Cerebellum (tissue), 4 donors: ENCODE measurements at places on chromosomes 6 and 20. TPM values are rescaled to one million over a fixed set of nuclear protein-coding genes. Genes with fewer than 3 reads are reported as not detected.

GRCh38 chr20:32462900-32463641 lies 104.9 kb downstream of the ASXL1 start:
- no peak for DNase-seq

GRCh38 chr6:19472153-19472552 lies 365.0 kb upstream of the ID4 start:
- DNase-seq = no peak

DNA sequence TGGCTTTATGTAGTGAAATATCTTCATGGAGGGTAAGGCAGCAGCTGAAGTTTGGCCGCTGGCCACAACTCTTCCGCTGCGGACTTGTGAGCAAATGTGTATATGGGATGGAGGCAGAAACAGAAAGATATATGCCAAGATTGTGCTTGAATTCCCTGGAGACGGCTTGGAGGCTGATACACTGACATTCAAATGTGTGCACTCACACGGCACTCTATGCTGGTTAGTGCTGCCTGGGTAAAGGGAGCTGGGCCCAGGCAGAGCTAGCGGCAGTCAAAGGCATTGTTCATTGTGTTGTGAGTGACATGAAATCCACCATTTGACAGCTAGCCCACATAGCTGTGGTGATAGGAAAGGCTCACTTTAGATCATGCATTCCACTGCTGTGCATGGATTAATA lies 202.7 kb downstream of the CLIC5 start:
- no peak for DNase-seq

DNA sequence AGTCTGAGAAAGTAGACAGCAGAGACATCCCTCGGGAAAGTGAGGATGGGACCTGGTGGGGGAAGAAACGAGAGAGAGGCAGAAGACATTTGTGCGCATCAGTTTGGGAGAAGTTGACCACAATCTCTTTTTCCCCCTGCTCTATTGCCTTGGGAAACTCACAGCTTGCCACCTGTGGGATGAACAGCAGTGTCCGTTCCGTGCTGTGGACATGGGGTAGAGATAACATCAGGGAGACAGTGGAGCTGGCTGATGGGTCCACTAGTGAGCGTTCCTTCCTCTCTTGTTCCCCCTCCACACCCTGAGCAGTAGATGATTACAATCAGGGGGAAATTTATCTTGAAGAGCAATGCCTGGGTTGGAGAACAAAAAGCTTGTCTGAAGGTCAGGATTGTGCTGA lies 21.8 kb upstream of the RNF182 start:
- no peak for DNase-seq

DNA sequence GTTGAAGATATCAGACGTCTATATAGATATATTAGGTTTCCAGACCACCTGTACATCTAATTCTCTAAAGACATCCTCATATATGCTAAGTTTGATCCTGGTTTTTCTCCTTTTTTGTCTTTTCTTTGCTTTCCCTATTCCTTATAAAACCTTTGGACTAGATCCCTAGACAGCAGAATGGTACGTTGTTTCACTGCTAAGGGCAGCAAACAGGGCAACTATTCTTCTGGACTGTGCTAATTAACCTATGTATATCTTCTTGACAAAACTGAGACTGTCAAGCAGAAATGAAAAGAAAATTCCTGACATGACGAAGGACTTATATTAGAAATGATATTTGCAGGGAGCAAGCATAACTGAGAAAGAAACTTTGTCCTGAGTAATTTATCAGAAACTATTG lies 19.1 kb downstream of the ME1 start:
- no peak for DNase-seq

- peak; percentile 59 for DNase-seq
These were observed 51.7 kb downstream of the MYH7B start for GRCh38 chr20:35007413-35007812.

DNA sequence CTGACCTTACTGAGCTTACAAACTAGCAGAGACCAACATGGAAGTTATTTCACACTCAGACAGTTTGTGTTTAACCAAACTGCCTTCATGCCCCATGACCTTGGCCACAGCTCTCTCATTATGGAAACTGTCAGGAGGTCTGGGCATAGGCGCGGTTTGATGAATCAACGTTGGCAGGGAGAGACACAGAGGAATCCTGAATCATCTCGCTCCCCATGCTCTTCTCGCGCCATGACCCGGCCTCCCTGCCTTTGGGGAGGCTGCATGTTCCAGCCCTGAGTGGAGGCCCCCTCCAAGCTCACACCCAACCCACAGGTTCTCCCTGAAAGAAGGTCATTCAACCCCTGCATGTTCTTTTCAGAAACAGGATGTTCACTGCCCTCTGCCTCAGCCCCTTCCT lies 15.9 kb upstream of the GDAP1L1 start:
- DNase-seq = no peak

DNA sequence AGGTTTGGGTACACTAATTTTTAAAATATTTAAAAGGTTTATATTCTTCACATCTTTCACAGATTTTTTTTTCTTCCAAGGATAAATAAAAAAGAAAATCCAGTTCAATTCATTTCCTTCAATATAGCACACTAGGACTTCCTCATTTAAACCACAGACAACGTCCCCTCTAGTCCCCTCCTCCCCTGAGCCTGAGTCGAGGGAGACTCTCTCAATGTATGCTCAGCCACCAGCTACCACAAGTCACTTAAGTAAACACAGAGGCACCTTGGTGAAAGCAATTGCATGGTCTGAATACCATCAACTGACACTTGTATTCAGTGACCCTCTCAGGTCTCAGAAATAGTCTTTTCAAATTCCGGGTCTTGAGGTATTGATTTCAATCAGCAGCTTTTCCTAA lies 88.6 kb downstream of the SIM1 start:
- no peak for DNase-seq

GRCh38 chr6:71197780-71198179 lies 90.8 kb upstream of the OGFRL1 start:
- DNase-seq = no peak

- DNase-seq = no peak
These were observed 59.7 kb downstream of the EDN3 start for GRCh38 chr20:59359906-59360725.

DNA sequence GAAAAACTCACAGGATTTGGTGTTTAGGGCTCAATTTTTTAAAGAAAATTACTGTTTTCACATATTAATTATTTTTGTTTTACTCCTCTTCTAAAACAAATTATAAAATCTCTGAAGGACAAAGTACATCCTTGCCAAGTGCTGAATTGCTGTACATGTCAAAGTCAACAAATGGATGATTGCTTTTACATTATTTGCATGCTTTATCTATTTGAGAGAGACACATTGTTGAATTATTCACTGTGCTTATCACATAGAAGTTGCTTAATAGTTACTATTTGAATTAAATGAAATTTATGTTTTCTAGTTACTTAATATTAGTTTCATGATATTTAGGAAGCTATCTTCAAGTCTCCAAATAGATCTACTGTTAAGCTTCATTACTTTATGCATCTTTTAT lies 318.6 kb upstream of the PTCHD4 start:
- no peak for DNase-seq

DNA sequence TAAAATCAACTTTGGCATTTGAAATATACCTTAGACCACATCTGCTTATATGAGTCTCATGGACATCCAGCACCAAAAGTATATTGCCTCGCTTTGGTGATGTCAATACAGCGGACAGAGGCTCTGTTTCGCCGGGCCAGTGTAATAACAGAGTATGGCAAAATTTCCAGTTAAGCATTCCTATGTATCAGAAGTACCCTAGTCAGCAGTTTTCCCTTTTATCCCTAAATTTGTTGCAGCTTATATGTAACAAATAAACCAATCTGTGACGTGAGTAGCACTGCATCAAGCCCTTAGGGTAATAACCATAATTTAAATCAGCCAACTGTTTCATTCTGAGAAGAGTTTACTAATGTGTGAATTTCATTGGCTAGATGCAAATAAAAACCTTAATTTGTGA lies 585.5 kb upstream of the ADGRB3 start:
- no peak for DNase-seq

DNA sequence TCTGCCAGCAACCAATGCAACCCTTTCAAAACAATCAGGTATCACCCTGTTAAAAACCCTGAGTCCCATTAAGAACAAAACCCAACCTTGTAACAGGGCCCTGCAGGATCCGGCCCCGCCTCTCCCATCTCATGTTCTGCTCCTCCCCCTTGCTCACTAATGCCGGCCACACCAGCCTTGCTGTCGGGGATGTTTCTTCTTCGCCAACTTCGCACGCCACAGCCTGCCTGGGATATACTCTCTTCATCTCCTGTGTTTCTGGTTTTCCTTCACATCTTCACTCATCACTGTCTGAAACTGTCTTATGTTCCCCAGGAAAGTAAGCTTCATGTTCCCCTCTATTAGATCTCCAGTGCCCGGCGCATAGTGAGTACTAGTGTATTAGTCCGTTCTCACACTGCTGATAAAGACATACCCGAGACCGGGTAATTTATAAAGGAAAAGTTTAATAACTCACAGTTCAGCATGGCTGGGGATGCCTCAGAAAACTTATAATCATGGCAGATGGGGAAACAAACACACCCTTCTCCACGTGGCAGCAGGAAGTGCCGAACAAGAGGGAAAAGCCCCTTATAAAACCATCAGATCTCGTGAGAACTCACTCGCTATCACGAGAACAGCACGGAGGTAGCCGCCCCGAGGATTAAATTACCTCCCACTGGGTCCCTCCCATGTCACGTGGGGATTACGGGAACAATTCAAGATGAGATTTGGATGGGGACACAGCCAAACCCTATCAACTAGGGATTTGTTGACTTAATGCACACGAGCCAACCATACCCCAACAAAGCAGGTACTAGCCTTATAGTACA lies 5.1 kb downstream of the TP53RK start:
- no peak for DNase-seq

GRCh38 chr6:63558278-63558677 lies 14.0 kb upstream of the LOC128125822 start:
- DNase-seq = no peak

- DNase-seq = no peak
These were observed 43.5 kb upstream of the SLCO4A1 start for GRCh38 chr20:62598761-62599194.

GRCh38 chr6:14089224-14089623 lies 28.3 kb upstream of the CD83 start:
- DNase-seq = no peak

GRCh38 chr20:54219751-54220426 lies 12.0 kb downstream of the PFDN4 start:
- DNase-seq = peak; percentile 45

DNA sequence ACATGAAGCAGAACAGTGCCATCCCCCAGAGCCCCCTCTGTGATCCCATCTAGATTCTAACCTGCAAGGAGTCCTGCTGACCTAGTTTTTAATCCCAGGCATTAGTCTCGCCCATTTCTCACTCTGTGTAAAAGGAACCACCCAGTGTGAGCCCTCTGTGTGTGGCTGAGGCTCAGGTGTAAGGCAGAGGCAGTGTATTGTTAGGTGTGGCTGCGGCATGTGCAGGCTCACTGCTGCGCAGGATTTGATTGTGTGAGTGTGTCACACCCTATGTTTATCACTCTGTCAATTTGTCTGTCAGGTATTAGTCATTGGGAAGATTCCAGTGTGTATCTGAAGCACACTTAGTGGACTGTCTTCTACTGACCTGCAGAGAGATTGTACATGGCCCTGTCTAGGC lies 13.7 kb upstream of the CST8 start:
- DNase-seq = no peak

DNA sequence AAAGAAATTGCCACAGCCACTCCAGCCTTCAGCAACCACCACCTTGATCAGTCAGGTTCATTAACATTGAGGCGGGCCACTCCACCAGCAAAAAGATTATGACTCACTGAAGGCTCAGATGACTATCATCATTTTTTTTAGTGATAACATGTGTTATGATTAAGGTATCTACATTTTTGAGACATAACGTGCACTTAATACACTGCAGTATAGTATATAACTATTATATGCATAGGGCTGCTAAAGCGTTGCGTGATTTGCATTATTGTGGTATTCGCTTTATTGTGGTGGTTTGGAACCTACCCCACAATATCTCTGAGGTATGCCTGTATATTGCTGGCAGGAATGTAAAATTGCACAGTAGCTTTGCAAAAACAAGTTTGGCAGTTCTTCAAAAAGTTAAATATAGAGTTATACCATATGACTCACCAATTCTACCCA lies 6.8 kb upstream of the RIPK1 start:
- no peak for DNase-seq

DNA sequence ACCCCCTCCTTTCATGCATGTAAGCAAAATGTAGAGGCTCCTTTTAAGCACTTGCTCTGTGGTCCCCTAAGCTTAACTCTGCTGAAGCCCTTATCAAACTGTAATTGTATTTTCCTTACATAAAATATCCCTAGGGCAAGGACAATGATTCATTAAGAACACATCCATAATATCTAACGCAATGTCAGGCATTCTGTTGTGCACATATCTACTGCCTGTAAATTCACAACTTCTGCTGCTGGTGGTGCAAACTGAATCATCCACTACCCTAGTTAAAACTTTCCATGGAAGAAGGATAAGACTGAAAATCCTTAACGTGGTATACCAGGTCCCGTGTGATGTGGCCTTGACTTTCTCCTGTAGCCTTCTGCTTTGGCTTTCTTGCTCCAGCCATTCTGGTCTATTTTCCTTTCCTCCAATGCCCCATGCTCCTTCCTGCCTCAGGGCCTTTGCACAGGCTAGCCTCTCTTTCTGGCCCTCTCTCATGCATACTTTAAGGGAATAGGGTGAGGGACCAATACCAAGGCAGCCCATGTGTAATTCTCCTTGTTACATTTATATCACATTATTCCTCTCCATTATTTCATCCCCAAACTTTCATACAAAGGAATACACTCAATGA lies 113.6 kb upstream of the ZFP64 start:
- no peak for DNase-seq

DNA sequence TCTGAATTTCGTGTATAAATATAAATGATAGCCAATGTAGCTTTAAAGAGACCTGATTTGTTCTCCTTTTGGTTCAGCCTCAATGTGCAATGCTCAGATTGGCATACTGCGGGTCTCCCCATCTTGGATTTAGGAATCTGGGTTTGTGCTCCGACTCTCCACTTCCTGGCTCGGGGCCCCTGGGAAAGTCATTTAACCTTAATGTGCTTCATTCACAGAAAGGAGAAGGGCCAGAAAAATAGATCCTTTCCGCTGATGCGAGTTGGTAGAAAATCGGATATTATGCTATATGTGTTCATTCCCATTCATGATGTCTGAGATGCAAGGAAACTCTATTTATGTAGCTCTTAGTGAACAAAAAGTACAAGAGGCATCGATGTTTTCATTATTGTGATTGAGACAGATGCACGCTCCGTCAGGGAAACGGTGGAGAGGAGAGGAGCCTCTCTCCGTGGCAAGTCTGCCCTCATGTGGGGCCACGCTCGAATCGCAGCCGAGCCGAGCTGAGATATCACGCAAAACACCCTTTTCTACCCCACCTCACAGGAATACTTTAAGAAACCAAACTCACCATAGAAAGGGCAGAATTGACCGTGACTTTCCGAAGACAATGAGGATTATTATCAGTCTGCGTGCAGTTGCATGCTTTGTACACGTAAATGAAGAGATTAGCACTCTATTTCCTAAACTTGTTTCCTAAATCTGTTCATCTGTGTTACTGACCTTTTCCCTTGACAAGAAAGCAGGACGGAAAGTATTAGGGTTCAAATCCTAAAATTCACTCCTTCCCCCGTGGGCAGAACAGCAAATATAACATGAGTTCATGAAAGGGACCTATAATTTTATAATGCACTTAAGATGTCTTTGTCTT lies 136.6 kb downstream of the COL9A1 start:
- peak; percentile 57 for DNase-seq

Gene SCRT2
- 2.9 TPM for total RNA-seq

Gene RPL10A
- total RNA-seq = 907 TPM

Gene OTOR
- total RNA-seq = not detected

Gene TNNC2
- 0.45 TPM for total RNA-seq

Gene TCF15
- total RNA-seq = 0.36 TPM

Gene BPIFB2
- total RNA-seq = not detected
